Stimulated activated CD4-positive, alpha-beta T cell treated with anti-CD3 and anti-CD28 coated beads, Interleukin-2, amount 100 ng/mL, for 24 hours (primary cell): ENCODE measurements at places on chromosomes 2 and 18.

DNA sequence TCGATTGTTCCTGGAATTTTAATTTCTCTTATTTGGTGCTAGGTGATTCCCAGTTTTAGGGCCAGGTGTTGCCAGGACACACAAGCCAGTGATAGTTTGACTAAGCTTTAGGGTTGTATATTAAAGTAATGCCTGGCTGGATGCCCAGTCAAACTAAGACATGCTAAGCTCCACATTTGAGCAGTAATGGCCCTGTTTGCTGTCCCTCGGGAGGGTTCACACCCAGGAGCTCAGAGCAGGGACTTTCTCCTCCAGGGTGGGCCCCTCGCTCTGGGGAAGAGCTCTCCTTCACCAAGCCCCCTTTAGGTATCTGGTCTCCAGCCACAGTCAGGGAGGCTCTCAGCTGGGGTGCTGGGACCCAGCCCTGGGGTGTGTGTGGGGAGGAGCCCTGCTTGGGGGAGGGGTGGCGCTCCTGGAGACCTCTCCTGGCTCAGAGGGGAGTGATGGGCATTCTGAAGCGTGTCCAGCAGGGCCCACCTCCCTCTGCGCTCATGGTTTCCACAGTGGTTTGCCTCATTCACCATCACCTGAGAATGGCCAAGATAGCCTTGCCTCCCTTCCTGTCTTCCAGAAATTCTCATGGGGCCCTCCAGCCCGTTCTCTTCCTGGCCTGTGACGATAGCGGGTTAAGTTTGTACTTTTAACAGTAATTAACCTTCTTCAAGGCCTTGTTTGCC lies 31.7 kb downstream of the INPP4A start:
- DNase-seq = no peak

DNA sequence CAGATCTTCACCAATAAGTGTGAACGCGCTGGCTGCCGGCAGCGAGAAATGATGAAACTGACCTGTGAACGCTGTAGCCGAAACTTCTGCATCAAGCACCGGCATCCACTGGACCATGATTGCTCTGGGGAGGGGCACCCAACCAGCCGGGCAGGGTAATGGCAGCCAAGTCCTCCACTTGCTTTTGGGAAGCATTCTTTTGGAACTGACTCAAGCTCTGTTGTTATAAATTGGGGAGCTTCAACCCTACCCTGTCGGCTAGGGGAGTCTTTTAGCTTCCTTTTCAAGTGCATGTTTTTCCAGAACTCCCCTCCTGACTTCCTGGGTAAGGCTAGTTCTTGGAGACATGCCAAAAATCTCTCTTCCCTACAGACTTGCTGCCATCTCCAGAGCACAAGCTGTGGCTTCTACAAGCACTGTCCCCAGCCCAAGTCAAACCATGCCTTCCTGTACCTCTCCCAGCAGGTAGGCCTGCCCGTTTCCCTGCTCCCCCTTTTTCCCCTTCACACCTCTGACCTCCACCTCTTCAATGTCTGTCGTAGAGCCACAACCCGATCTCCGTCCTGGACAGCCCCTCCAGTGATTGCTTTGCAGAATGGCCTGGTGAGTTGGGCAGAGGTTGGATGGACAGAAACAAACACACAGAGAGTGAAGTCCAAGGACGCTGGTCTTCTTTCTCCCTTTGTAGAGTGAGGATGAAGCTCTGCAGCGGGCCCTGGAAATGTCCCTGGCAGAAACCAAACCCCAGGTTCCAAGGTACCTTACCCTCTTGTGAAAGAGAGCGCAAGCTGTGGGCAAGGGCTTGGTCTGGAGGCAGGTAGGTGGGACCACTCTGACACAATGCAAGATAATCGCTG lies 1.5 kb downstream of the ZFAND2B start:
- no peak for DNase-seq

GRCh38 chr2:96556441-96557330 lies 20.1 kb downstream of the ARID5A start:
- DNase-seq = peak; percentile 62

DNA sequence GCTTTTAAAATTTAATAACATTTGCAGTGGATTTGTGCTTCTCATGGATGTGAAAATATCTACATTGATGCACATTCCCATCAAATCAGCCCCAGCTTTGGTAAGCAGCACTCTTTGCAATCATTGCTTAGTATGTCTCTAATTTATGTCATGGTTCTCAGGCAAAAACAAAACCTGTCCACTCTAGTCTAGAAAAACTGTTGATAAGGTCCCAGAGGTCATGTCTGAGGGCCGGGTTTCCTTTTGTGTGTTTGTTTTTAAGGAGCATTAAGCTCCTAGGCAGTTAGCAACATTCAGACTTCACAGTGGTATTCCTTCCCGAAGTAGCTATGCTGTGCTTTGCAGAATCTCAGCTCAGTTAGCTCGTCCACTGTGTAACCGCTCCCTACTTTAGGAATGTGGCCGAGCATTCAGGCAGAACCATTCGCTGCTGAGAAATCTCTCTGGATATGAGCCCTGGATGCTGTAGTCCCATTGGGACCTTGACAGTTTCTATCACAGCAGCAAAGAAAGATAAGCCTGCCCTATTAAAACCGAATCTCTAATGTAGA lies 4.0 kb downstream of the DIPK1C start:
- DNase-seq = no peak

GRCh38 chr2:123380370-123380935 lies 644.6 kb upstream of the CNTNAP5 start:
- no peak for DNase-seq

DNA sequence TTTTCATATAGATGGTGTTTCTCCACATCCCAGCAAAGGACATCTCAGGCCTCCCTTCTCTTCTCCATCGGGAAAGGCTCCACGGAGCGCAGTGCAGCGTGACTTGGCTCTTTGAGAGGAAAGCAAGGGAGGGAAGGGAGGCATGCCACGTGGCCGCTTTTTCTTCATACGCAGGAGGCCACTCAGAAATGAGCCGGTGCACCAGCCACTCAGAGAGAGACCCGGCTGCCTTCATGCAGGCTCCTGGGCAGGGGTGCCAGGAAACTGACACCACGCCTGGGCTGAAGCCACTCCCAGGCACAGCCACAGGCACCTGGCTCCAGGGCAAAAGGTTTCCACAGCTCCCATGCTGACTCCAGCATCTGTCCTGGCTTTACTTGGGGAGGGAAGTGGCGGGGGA lies 11.1 kb upstream of the LOXHD1 start:
- DNase-seq = no peak

DNA sequence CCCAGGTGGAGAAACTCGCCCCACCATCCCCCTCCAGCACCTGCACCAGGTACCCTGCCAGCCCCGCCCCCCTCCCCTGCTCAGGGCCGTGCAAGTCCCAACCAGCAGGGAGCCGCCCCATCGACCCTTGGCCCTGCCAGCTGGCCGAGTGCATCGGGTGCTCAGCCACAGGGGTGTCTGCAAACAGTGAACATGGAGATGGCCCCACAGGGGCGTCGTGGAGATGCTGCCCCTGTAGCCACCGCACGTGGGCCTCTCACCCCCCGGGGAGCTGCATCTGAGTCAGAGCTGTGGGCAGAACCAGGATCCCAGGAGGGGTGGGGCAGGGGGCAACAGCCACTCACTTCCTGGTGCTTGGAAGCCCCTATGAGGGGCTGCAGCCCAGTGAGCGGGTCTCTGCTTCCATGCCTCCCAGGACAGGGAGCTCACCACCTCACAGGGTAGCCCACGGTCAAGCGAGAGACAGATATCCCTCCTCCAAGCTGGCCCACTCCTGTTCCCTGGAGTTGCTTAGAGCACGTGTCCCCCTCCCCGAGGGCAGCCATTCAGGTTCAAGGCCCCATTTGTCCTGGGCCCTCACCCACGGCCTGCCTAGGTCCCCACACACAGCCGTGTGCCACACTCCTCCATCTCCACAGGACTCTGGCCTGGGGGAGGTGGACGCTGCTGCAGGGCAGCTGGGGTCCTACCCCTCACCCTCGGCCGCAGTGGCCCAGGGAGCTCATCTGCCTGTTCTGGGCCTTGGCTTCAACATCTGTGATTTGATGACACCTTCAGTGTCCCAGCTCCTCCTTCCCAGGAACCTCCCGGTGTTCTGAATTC lies 1.1 kb upstream of the MAB21L4 start:
- DNase-seq = no peak

DNA sequence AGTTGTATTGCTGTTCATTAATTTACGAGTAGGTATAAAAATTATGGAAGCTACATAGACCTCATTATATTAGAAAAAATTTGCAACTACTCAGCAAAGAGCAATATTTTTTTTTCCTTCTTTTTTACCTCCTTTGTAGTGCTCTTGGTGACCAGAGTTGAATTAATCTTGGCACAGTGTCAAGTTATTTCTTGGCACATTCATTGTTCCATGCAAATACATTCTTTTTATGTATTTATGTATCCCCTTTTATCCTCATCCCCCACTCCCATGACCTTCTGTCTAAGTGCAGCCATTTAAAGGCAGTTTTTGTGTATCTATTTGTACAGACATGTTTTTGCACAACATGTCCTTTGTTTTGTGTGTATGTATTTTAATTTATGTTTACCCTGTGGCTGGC lies 224.5 kb downstream of the CCDC102B start:
- DNase-seq = no peak

- DNase-seq = no peak
Measured at GRCh38 chr2:100852447-100852846, 32.5 kb downstream of the NPAS2 start.

- DNase-seq = peak; percentile 91
Measured at GRCh38 chr2:232327105-232328031, 51.2 kb upstream of the ALPP start.

DNA sequence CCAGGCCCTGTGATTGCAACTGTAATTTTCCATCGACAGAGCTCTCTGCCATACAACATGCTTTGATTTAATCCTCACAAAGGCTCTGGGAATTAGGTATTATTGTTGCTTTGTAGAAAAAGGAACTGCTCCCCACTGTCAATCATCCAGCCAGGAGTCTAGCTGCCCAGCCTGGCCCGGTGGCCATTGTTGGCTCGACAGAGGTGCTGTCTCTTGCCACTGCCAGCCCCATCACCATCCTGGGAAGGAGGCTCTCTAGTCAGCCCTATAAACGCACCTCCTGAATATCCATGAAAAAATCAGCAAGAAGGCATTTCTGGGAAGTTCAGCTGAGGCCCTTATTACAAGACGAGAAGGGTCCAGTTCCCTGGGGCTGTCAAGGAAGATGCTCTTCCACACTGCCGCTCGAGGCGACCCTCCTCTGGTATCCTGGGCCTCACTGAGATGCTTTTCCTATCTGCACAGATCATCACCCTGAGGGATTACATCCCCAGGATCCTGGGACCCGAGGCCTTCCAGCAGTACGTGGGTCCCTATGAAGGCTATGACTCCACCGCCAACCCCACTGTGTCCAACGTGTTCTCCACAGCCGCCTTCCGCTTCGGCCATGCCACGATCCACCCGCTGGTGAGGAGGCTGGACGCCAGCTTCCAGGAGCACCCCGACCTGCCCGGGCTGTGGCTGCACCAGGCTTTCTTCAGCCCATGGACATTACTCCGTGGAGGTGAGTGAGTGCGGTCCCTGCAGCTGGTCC lies 71.0 kb downstream of the TPO start:
- no peak for DNase-seq

DNA sequence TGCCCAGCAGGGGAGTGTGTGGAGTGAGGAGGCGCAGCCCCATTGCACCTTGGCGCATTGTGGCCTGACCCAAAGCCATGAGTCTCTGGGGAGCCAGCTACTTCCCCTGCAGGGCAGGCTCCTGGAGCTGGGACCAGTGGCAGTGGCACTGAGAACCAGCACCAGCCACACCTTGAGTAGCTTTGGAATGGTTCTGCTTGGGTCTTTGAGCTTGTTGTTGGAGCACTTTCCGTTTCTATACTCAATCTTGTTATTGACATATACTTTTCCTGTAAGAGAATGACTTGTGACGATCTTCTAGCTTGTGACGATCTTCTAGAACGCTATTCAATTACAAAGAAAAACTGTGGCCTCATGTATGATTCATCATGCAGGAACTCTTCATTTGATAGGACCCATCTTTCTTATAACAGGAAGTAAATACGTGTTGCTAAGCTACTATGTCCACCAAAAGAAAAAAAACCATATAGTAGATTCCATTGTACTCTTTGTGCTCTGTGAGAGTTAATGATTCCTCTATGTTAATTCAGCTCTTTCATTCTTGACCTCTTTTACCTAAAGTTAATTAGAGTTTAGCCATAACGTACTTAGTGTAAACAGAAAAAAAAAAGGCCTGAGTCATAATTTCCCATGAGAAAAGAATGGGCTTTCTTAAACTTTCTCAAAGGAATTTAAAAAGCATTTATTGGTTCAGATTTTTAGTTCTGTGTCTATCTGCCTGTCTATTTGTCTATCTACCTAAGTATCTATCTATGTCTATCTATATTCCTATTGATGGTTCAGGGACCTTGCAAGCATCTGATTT lies 113.1 kb downstream of the GATA6 start:
- no peak for DNase-seq

DNA sequence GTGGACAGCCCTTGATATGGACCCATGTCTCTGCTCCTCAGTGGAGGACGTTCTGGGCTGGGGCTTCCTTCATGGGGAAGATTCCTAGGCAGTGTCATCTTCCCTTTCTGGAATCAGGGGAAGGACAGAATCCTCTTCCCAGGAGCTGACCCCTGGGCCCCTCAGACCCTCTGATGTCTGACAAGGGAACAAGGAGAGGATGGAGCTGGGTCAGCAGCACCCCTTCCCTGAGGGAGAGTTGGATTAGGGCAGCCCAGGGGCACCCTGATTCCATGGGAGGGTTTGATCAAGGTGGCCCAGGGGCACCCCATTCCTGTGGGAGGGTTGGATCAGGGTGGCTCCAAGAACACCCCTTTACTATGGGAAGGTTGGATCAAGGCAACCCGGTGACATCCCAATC lies 86.5 kb downstream of the ACKR3 start:
- DNase-seq = no peak

- DNase-seq = no peak
Measured at GRCh38 chr18:50548160-50548559, 11.7 kb upstream of the MAPK4 start.

DNA sequence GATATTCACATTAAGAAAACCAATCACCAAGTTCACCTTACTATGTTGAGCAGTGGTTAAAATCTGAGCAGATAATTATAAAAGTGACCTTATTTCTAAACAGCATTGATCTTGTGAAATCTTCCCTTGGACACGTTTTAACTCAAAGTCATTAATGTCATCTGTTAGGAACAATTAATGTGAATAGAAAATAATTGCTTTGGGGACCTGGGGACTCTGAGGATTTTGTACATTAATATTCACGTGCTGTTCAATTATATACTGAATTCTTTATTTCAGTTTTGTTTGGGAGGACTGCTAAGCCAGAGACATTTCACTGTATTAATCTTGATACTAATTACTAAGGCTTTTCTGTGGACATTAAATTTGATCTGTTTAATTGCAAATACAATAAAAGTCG lies 127.1 kb upstream of the LYPD1 start:
- no peak for DNase-seq

DNA sequence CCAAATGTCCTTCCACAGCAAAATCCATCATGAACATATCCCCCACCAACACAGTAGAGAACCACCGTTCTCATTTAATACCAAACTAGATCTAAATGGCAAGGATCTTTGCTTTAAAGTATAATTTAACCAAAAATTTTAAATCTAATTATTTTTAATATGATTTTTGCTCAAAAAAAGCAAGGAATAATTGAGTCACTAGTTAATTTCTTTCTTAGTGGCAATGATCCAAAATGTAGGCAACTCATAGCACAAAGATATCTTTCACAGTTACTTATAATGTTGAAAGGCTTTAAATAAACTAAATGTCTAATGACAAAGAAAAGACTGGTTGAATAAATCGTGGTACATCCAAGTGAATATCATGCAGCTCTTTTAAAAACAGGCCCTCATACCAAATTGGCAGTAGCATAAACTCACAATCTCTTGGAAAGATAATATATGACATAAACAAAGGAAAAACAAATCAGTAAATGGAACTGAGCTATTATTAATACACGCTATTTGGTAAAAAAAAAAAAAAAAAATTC lies 20.3 kb downstream of the PTPN2 start:
- DNase-seq = no peak

- no peak for DNase-seq
Measured at GRCh38 chr18:44857744-44858491, 177.2 kb downstream of the SETBP1 start.
